ENCODE measurements at places on chromosomes 16 and 17.

GRCh38 chr16:49739381-49739780 is 116.5 kb downstream of the ZNF423 start:
- DNase-seq: no peak

DNA sequence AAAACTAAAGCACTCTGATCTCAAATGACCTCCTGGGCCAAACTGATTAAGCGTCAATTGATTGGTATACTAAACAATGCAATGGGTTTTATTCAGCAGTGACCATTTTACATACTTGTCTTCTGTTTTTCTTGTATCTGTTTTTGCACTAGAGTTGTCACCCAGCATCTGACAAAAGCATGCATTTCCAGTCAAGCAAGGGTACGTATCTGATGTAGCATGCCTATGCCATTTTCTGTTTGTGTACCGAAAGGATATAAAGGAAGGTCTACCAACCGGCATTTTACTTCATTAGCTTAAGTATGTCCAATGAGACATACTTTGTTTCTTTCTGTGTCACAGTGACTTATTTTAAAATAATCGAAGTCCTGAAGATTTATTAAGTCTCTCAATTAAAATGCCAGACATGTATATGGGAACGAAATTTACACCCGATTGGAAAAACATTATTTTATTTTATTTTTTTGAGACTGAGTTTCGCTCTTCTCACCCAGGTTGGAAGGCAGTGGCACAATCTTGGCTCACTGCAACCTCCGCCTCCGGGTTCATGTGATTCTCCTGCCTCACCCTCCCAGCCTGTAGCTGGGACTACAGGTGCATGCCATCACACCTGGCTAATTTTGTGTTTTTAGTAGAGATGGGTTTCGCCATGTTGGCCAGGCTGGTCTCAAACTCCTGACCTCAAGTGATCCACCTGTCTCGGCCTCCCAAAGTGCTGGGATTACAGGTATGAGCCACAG is 7.5 kb downstream of the TOB1 start:
- DNase-seq: no peak

- DNase-seq: no peak
These were observed 104.6 kb downstream of the USP22 start for GRCh38 chr17:20938244-20938643.

- DNase-seq: no peak
These were observed 658.8 kb upstream of the GOT2 start for GRCh38 chr16:59392911-59393310.

DNA sequence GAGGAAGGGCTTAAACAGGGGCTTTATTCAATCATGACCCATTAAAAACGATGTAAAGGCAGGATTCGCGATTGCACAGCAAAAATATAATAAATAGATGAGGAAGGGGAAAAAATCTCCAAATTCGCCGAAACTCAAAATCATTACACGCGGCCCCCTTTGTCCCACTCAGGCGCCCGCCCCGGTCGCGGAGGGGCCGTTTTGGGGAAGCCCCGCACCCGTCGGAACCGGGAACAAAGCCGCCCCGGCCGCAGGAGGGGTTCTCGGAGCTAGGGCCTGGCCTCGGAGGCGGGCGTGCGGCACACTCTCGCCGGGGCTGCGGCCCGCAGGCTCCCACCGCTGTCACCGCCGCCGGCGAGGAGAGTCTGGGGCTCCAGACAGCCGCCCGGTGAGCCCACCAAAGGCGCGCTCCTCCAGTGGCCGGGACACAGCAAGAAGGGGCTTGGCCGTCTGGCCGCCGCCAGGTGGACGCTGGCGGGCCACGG is 521 bp downstream of the C16orf87 start:
- peak; percentile 14 for DNase-seq

DNA sequence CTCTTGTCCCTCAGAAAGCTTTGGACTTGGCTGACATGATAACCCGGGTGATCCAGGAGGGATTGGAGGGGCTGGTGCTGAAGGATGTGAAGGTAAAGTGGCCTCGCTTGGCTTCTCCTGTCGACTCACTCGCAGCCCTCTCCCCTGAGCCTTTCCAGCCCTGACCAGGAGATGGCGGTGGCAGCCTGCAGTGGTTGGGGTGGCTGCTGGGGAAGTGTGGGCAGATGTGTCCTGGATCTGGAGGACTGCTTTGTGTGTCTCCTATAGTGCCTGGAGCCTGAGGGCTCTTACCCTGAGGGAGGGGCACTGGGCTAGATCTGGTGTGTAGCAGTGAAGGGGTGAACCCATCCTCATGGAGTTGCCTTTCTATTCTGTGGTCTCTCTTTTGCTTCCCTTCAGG is 17.9 kb downstream of the LIG3 start:
- DNase-seq: peak; percentile 77

GRCh38 chr17:78651554-78651953 is 74.4 kb upstream of the DNAH17 start:
- no peak for DNase-seq

- DNase-seq: no peak
These were observed 19.9 kb downstream of the TBX2 start for GRCh38 chr17:61419496-61420046.

- DNase-seq: peak; percentile 34
These were observed 108.1 kb downstream of the SNX11 start for GRCh38 chr17:48215583-48216139.

DNA sequence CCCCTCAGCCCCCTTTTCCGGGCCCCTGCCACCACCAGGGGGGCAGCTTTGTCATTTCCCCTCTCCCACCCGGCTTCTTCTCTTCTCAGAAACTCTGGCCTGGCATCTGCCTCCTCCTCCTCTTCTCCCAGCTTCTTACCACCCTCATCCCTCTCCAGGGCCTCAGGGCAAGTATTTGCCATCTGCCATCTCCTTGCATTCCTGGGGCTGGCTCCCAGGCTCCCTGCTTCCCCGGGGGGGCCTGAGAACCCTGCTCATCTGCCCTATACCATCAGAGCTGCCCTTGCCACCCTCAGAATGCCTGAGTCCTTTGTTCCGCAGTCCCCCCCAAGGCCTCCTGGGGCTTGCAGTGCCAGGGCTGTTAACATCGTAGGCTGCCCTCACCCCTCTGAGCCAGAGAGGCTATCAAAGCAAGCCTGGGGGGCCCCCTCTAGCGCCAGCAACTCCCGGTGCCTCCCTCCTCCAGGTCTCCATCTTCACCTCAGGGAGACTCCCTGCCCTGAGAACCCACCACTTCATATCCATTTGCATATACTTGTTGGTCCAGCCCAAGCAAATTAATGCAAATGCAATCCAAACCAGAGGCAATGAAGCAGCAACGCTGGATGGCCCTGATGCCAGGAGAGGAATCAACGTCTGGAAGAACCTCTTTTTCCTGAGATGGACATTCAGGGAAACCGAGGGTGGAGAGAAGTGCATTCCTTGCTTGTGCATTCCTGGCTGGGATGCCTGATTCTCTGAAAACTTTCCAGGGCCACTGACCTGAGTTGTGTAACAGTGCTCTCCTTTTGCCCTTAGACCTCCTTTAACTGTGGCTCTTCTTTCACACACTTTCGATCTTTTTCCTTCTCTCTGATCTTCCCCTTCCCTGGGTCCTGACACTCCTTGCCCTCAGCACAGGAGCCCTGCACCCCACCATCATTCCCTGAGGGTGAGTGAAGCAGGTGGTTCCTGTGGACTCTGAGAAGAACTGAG is 20.7 kb upstream of the SP2 start:
- no peak for DNase-seq

DNA sequence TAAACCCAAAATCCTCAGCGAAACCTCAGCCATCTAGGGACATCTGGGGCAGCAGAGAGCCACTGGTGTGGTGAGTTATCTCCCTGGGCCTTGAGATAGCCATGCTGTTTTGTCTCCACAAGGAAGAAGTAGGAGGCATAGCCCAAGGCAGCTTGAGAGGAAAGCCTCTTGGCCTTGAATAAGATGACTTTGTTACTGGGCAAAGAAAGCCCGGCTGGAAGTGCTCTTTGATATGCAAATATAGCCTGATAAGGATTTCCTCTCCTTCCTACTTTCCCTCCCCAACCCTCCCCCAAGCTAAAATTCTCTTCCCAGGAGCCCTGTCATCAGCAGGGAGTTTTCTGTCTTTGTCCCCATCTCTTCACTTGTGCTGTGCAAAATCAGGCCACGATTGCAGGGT is 694.4 kb downstream of the MAF start:
- no peak for DNase-seq

GRCh38 chr16:11202260-11203091 is 53.5 kb downstream of the SOCS1 start:
- DNase-seq: no peak

DNA sequence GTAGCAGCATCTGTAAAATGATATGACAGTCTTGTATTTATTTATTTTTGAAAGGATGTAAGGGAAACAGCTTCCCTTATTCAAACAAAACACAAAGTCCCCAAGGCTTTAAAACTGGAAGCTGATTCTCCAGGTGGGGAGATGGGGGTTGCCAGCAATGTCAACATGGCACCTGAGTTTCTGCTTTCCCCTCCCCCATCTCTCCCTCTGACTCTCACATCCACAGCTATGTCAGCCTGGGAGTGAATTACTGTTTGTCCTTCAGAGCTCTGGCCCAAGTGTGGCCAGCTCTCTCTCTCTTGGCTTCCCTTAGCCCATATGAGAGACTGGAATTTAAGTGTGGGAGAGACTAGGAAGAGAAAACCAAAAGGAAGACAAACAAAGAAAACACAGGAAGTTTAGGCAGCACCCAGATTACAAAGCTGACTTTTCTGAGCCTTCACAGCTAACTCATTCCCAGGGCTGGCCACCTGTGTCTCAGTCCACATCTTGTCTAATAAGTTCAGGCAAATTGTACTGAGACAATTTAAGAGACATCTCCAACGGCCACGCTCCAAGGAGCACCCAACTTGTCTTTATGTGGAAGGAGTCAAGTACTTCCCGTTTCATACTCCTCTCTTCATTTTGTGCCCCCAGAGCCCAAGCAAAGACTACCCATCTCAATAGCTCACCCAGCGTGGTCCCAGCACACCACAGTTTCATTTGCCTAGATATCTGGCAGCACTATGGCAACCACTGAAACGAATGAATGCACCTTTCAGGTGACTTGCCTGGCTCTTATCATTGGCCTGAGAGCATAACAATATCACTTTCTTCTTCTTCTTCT is 69.2 kb downstream of the SOX9 start:
- no peak for DNase-seq

DNA sequence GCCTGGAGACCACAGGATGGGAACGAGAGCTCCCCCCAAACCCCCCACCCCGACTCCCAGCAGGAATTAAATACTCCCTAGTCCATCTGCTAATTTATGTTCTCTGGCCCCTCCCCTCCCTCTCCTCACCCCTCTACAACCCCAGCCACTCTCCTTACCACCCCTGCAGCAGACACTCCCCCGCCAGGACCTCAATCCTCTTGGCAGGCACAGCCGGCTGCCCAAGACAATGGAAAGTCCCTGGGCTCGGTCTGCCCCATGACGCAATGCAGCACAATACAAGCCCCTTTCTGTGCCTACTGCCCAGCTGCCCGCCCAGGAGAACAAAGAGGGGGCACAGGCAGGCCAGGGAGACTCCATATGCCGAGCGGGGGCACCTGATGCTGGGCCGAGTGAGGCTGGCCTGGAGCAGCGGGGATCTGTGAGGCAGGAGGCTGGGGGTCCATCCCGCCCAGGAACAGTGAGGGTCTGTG is 30.3 kb upstream of the CDC42EP4 start:
- no peak for DNase-seq

- no peak for DNase-seq
These were observed 14.4 kb downstream of the ZNF232 start for GRCh38 chr17:5097101-5097834.

DNA sequence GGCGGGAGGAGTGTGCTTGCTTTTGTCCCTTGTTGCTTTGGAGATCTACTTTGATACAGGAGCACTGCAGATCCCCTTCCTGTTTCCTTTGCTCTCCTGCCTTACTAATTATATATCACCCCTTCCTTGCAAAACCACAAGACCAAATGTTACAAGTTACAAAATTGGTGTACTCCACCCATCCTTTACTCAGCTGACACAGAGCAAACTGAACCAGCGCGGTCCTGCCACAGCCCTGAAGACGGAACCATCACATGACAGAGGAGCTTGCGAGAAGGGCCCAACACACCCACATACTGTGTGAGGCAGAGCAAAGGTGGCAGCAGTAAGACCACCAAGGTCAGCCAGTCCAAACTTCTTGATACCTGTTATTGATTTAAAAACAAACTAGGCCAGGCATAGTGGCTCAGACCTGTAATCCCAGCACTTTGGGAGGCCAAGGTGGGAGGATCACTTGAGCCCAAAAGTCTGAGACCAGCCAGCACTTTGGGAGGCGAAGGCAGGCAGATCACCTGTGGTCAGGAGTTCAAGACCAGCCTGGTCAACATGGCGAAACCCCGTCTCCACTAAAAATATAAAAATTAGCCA is 33.2 kb downstream of the CYTH1 start:
- DNase-seq: peak; percentile 97

- DNase-seq: peak; percentile 26
These were observed 68.5 kb upstream of the PLCG2 start for GRCh38 chr16:81710596-81710995.

DNA sequence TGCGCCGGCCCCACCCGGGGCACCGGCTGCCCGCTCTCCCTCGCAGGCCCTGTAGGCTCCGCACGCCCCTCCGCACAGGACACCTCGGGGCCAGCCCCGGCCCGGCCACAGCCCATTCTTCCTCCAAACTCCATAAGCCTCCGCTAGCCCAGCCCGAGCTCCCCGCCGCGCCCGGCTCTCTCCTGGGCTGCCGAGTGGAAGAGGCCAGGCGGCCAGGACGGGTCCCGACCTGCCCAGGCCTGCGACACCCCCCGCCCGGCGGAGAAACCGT is 397 bp downstream of the NCOR1 start:
- DNase-seq: peak; percentile 47

GRCh38 chr17:7491583-7491982 is 7.4 kb downstream of the POLR2A start:
- DNase-seq: no peak

DNA sequence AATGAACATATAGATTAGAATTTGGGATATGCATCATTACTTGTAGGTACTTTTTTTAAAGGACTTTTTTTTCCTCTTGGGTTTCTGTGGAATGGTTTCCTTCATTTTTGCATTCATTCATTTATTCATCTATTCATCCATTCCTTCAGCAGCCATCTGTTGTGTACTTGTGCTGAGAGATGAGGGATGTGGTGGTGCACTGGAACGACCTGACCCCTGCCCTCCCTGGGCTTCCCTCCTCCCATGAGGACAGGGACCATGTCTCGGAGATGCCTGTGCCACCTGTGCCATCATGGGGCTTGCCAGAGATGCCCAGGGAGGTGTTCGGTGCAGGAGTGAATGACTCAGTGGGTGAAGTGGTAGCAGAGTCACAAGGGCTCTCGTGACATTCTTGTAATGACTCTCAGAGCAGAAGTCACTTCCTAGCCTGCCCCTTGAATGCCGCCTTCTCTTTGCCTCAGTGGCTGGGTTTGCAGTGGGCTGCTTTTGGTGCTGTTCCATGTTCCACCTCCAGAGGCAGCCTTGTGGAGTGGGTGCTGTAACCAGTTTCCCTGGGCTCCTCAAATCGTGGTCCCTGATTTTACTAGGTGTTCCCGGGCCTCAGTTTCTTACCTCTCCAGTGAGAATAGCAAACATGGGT is 43.9 kb downstream of the CLEC16A start:
- DNase-seq: peak; percentile 9

All from inflammatory macrophage (primary cell).